ENCODE measurements at places on chromosomes 6 and 20.

- no peak for DNase-seq
Measured at GRCh38 chr6:132964101-132964867, 149.9 kb downstream of the RPS12 start.

- no peak for DNase-seq
Measured at GRCh38 chr6:71766796-71767195, 119.6 kb upstream of the RIMS1 start.

DNA sequence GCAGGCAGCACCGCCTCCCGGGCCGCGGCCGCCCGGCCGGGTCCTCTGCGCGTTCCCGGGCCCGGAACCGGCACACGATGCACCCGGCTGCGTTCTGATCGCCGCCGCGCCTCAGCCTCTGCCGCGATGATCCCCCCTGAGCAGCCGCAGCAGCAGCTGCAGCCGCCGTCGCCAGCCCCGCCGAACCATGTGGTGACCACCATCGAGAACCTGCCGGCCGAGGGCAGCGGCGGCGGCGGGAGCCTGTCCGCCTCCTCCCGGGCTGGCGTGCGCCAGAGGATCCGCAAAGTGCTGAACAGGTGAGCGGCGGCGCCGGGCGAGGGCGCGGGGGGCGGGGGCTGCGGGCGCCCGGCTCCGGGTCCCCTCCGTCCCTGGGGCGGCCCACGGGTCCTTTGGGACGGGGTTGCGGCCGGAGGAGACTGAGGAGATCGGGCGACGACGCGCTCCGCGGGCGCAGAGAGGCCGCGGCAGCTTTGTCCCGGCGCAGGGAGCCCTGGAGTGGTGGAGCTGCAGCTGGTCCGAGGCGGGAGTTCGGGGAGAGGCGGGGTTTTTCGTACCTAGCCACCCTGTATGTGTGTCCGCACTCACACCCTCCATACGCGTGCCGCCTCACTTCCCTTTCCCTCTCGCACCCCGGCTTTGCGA lies 659 bp downstream of the SLC35F1 start:
- no peak for DNase-seq

GRCh38 chr20:35305682-35306556 lies 13.7 kb upstream of the FAM83C start:
- no peak for DNase-seq

DNA sequence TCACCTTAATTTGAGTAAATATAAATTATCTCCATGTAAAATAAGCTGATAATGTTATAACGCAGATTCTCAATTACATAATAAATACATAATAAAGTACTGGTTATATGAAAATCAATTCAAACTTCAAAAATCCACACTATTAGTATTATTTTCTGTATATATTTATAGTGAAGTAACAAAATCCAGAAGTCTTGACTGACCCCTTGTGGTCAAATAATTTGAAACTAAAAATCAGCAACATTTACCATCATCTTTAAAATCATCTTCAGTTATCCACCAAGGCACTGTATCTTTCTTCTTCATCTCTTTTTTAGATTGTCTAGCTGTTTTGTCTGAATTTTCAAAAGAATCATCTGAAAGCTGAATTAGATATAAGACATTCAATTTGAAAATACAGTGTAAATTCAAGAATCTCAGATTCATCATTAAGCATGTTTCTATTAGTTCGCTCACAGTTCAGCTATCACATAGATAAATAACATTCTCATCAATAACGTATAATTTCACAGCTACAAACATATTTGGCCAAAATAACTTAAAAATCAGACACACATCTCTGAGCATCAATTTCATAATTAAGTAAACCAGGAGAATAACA lies 6.5 kb downstream of the CEP162 start:
- no peak for DNase-seq

- no peak for DNase-seq
Measured at GRCh38 chr6:6595952-6596351, 7.4 kb downstream of the LY86 start.

DNA sequence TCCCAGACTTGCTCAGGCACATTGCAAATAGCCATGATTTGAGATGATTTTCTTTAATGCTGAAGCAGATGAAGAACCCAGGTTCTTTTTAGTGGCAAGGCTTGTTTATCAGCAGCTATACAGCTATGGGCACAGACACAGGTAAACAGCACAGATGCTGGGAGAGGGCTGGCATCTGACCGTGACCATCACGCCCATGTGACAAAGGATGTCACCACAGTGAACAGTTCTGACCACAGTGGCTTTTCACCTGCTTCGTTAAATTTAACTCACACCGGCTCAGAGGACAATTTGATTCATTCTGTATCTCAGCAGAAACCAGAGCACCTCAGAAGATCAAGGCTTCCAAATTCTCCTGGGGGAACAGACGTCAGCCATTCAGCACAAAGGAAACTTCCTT lies 142.6 kb downstream of the CDH26 start:
- DNase-seq, result no peak

- DNase-seq, result no peak
Measured at GRCh38 chr20:4225745-4226144, 210.4 kb upstream of the RNF24 start.

GRCh38 chr20:38501858-38502436 lies 29.3 kb downstream of the RALGAPB start:
- DNase-seq, result no peak

DNA sequence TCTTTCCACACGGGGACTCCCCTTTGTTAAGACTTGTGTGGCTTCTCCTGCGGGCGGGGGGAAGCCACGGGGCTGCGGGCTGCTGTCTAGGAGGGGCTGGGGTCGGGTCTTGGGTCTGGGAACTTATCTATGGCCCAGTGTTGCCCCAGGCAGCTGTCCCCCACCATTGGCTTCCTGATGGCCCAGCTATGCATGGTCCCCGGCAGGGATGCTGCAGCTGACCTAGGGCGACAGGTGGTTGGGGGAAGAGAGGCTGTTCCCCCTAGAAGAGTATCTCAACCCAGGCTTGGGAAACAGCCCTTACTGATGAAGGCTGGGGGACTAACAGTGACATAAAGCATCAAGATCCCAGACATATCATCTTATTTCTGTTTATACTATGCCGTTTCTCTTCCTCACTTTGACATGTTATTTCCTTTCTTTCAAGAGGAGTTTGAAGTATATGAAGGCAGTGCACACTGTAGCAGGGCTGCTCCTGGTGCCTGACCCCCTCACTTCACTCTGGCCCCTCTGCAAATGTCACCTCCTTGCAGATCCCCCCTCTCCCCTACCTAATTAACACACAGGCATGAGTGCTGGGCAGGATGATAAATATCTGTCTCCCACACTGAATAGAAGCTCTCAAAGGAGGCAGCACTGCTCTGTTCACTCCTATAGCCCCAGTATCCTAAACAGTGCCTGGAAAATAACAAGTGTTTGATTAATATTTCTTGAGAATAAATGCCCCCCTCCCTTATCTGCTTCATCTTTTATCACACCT lies 87.0 kb downstream of the HIVEP2 start:
- DNase-seq, result peak; percentile 20

DNA sequence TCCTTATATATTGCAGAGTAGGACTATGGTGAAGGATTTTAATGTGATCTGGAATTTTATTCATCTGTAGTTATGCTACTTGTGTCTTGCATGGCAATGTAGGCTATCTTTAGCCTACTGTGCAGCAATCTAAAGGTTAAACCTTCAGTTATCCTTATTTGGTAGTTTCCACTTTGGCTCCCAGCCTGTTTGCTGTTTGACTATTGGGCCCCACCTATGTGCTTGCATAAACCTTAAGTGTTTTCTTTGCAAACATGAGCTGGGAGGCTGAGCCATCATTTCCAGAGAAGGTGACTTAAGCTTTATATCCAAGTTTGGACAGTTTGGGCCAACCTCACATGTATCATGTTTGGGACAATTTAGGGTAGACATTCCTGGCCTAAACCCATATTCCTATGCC lies 537.5 kb downstream of the BTBD3 start:
- DNase-seq, result no peak

- DNase-seq, result no peak
Measured at GRCh38 chr6:47579040-47579439, 101.5 kb downstream of the CD2AP start.

DNA sequence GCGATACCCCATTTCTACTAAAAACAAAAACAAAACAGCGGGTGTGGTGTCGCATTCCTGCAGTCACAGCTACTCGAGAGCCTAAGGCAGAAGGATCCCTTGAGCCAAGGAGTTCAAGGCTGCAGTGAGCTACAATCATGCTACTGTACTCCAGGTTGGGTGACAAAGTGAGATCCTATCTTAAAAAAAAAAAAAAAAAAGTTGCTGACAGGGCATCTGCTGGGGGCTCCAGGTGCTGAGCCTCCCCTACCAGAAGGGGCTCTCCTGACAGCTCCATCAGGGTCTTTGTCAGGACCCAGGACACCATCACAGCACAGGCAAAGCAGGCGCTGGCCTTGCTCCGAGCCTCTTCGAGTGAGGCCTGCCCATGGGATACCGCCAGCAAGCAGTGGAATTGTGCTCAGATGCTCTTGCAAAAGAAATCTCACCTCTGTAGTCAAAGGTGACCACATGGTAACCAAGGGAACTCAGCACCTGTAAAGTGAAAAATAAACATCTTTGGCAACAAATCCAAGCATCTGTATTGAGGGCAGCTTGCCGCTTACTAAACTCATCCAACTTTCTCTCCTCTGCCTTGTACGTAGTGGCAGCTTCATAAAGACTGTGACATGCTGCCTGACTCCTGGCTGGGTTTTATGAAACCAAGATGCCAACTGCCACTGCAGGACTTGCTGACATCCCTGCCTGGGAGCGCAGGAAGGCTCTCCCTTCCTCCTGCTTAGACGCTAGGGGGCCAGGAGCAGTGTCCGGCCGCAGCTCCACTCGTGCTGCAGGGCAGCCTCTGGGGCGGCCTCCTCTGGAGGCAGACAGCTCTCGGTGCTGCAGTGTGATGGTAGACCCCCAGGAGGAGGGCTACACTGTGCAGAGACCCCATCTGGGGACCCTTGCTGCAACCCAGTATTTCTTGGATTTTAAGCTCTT lies 66.9 kb downstream of the PYGB start:
- no peak for DNase-seq

- DNase-seq, result no peak
Measured at GRCh38 chr6:189676-190075, 102.6 kb upstream of the DUSP22 start.

- DNase-seq, result no peak
Measured at GRCh38 chr6:43907789-43908472, 137.9 kb downstream of the VEGFA start.

GRCh38 chr6:75418233-75418632 lies 75.4 kb downstream of the FILIP1 start:
- DNase-seq, result no peak

DNA sequence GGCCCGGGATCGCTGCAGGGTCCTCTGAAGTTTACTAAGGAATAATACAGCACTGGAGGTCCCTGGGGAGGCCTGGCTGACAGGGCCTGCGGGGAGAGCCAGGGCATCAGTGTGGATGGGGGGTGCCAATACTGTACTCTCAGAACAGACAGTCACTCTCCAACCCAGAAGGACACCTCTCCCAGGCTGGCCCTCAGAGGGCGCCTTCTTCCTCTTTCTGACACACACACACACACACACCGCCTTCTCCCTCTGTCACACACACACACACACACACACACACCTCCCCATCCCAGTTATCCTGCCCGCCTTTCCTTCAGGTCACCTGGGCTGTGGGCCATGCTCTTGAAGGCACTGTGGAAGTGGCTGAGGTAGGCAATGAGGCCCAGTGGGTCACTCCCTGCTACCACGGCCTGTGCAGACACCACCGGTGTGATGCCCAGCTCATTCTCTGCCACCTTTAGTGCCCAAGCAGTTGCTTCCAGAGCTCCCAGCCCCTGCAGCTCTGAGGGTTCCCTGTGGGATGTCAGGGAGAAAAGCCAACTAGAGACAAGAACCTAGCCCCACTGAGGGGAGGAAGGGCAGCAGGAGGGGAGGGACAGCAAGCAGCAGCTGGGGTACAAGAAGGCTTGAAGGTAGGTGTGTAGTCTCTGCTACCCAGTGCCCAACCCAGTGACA lies 7.5 kb downstream of the SMPD2 start:
- DNase-seq, result no peak

DNA sequence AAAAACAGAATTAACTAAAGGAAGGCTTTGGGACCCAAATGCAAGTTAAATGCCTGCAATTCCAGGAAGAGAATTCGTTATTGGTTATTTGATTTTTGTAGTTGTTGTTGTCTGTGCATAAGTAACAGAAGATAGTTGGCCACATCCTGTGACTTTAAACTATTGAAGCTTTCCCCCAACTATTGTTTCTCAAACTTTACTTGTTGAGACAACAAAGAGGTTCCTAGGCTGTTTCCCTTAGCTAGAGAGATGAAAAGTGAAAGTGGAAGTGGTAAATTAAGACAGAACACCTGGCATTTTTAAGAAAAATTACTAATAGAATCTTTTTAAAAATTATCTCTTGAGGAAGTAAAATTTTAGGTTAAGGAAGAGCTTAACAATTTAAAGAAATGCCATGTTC lies 525.2 kb downstream of the PKHD1 start:
- DNase-seq, result no peak

- DNase-seq, result no peak
Measured at GRCh38 chr6:39785281-39785680, 6.9 kb upstream of the DAAM2 start.

DNA sequence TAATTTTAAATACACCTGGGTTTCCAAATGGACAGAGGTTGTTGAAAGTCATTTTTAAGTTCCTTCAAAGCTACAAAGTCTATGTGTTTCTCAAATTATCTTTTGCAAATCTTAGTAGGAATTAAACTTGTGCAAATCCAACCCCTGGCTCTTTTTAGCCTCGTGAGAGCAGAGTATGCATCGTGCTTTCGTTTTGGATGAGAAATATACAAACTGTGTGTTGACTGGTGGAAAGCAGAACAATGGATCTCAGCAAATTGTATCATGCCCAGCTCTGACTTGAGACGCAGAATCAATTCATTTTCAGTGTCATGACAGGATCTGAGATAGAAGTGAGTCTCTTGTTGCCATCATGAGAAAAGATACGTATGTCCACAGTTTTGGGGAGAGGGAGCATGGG lies 542.4 kb upstream of the FLRT3 start:
- no peak for DNase-seq

DNA sequence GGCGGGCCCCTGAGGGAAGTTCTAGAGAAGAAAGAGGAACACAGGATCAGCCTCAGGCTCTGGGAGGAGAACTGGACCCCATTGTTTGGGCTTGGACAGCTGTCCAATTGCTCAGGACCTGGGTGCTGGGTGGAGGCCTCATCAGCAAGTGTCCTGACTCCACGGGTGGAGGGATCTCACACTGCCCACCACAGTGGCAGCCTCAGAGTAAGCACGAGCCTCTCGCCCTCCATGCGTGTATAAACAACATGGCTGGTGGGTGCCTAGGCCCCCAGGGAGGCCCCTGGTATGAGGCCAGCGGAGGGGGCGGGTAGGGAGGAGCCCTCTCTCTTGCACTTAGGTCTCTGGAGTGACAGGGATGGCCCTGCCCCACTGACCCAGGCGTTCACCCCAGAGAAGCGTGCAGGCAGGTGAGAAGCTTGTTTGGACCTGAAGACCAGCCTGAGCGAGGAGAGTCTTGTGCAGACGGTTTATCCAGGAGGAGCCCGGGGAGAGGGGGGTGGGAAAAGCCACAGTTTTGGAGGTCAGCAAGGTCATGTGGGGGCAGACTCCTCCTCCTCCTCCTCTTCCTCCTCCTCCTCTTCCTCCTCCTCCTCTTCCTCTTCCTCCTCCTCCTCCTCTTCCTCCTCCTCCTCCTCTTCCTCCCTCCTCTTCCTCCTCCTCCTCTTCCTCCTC lies 41.9 kb upstream of the BHLHE23 start:
- no peak for DNase-seq

- no peak for DNase-seq
Measured at GRCh38 chr20:13325033-13325432, 104.0 kb downstream of the ISM1 start.

Measured in effector CD4-positive, alpha-beta T cell (primary cell).